H4 (cell line): ENCODE measurements at places on chromosomes 6 and 20.

DNA sequence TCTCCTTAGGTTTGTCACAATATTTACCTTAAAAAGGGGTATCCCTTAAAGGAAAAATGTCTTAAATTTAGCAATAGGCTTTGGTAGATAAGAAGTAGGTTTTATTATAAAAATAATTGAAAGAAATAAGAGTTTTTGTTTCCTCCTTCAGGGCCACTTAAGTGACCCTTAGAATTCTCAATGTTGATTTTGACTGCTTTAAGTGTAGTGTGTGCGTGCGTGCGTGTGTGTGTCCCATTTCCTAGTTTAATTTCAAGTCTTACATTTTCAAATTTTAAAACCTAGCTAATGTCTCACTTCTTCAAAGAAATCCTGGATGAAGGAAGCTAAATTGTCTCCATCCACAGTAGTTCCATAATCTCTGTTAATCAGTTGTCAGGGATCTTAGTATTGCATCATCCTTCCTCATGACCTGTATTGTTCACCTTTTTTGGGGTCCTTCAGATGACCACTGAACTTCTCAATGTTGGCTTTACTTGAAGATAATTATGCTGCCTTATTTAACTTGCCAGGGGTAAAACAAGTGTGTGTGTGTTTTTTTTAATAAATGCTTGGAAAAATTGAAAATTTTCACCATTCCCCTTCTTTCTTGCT, 50.7 kb upstream of the TFB1M start:
- DNase-seq, result no peak

- DNase-seq, result no peak
Observed at GRCh38 chr6:41964201-41964887, 22.7 kb upstream of the CCND3 start.

DNA sequence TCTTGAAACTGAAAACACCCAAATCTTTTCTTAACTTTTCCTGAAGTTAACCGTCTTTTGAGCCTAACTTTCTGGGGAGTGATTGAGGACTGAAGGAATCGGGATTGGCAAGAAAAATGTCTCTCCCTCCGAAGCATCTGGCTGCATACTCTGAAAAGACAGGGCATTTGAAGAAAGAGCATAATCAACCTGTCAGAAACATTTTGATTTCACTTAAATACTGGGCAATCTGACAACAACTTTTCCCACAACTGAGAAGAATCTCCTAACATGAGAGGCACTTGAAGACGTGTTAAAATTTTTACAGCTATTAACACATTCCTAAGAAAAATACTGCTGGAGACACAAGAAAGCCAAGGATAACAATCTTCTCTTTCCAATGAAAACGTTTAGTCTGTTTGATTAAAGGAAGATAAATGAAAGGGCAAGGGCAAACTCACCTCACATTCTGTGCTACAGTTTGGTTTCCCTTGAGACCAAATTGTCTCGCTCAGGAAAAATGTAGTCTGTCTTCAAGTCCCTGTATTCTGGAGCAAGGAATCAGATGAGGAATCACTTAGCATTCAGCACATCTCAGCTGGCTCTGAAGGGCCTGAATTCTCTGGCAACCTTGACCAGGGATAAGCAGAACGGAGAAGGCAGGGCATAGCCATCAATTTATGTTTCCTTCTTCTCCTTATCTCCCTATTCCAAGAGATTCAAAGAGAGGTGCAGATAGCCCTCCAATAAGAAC, 76.1 kb downstream of the TBX18 start:
- no peak for DNase-seq

GRCh38 chr6:3137057-3137777, 18.7 kb downstream of the BPHL start:
- no peak for DNase-seq

DNA sequence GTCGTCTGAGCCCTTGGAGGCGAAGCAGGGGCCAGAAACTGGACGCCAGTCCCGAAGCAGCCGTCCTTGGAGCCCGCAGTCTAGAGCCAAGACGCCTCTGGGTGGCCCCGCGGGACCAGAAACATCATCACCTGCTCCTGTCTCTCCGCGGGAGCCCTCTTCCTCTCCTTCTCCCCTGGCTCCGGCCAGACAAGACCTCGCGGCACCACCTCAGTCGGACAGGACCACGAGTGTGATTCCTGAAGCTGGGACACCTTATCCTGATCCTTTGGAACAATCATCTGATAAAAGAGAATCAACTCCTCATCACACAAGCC, 416 bp downstream of the RSPH4A start:
- DNase-seq, result no peak

- no peak for DNase-seq
Observed at GRCh38 chr20:44771172-44771535, 25.5 kb downstream of the KCNK15 start.

- DNase-seq, result no peak
Observed at GRCh38 chr6:77123527-77123926, 339.8 kb downstream of the HTR1B start.

DNA sequence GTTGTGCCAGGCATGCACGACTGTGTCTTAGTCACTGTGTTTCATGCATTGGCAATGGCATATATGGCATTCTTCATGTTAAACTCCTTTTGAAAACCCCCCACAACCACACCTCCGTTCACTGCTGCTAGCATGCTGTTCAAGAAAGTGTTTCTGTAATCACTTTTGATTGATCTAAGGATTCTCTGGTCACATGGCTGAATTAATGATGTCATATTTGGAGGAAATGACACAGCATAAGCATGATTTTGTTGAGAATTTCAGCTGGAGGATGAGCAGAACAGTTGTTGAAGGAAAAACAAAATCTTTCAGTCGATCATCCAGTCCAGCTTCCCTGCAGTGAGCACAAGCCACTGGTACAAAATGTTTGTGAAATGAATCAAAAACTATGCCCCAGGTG, 203.5 kb upstream of the ECI2 start:
- DNase-seq, result no peak

- no peak for DNase-seq
Observed at GRCh38 chr6:163147994-163148393, 266.5 kb upstream of the QKI start.

DNA sequence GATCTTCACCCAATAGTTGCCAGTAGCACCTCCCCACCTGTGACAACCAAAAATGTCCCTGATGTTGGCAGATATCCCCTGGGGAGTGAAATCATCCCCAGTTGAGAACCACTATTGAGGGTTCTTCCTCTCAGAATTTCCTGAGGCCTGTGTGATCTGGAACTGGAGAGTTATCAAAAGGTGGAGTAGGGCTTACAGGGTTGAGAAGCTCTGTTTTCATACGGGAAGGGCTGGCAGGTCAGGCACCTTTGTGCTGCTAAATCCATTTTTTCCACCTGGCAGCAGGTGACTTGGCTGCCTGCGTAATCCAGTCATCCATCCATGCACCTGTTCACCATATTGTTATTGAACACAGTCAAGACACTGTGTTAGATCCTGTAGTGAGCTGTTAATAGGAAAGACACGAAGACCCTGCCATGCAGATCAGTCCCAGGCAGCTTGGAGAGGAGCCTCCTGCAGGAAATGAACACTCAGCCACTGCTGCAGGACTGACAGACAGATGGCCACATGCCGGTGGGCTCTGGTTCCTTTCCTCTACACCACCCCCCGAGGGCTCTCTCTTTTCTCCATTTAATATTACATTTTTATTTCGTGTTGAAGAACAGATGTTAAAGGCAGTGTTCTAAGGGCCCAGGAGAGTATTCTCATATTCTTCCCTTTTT, 5.4 kb downstream of the DUSP22 start:
- DNase-seq, result no peak

GRCh38 chr20:16388731-16389130, 184.5 kb downstream of the KIF16B start:
- no peak for DNase-seq

DNA sequence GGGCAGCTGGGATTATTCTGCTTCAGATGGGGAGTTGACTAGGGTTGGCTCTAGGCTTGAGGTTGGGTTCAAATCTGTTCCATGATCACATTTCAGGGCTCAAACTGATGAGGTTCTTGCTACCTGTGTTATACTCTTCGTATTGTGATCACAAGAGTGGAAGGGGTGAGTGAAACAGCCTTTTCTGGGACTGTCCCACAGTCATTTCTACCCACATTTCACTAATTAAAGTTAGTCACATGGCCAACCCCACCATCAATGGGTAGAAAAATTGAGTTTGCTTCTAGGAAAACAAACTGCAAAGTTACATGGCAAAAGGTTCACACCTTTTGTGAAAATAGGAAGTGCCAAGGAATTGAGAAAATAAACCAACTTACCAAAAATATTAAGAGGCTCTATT, 33.5 kb upstream of the BMP2 start:
- DNase-seq, result no peak

DNA sequence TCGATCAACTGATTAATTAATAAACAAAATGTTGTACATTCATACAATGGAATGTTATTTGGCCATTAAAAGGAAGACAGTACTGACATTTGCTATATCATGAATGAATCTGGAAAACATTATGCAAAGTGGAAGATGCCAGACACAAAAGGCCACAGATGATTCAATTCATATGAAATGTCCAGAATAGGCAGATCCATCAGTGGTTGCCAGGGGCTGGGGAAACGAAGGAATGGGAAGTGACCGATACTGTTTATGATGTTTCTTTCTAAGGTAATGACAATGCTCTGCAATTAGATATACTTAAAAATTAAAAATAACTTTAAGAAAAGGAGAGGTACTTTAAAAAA, 37.2 kb downstream of the ELOVL5 start:
- DNase-seq, result no peak

DNA sequence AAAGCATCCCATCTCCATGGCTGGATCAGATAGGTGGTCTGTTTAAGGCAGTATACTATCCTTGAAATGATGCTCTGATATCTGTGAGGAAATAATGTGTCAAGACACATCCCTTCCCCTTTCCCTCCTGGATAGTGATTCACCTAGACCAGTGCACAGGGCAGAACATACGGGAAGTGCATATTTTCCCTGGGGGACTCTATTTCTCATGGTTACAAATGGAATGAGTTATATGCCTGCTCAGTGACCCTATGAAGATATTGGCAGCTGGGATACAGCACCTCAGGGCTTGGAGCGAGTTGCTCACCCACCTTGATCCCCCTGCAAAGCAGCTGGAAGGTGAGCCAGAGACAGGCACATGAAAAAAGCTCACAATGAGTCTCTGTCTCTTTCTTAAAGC, 67.5 kb upstream of the PRL start:
- no peak for DNase-seq

DNA sequence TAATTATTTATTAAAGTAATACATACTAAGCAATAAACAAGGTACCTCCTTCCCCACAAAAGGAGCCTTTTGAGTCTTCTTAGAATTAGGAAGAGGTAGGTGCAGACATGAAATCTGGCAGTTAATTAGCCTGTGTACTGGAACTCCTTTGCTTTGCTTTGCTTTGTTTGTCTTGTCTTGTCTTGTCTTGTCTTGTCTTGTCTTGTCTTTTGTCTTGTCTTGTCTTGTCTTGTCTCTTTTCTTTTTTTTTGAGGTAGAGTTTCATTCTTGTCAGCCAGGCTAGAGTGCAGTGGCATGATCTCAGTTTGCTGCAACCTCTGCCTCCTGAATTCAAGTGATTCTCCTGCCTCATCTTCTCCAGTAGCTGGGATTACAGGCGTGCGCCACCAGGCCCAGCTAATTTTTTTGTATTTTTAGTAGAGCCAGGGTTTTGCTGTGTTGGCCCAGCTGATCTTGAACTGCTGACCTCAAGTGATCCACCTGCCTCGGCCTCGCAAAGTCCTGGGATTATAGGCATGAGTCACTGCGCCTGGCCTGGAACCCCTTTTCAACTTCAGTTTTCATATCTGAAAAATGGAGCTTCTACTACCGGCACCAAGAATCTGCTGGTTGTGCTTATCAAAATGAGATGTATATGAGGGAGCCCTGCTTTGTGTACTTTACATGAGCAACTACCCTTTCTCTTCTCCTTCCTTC, 301.2 kb downstream of the CDKAL1 start:
- no peak for DNase-seq

DNA sequence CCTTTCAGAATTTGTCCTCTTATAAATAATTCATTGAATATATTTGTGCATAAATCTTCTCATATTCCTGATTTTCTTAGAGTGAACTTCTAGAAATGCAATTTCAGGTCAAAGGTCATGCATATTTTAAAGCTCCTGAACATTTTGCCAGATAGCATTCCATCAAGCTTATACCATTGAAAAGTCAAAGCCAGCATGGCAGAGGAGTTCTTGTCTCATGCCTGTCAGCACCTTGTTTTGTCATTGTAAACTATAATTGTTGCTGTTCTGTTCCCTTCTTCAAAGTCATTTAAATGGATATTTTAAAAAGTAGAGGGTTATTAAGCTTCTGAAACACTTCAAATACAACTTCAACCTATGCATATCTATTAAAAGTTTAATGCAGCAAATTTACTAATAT, 170.6 kb downstream of the EYA4 start:
- no peak for DNase-seq

- DNase-seq, result no peak
Observed at GRCh38 chr6:38310061-38310460, 329.7 kb downstream of the BTBD9 start.

GRCh38 chr6:16901782-16902181, 140.5 kb upstream of the ATXN1 start:
- DNase-seq, result peak; percentile 25

DNA sequence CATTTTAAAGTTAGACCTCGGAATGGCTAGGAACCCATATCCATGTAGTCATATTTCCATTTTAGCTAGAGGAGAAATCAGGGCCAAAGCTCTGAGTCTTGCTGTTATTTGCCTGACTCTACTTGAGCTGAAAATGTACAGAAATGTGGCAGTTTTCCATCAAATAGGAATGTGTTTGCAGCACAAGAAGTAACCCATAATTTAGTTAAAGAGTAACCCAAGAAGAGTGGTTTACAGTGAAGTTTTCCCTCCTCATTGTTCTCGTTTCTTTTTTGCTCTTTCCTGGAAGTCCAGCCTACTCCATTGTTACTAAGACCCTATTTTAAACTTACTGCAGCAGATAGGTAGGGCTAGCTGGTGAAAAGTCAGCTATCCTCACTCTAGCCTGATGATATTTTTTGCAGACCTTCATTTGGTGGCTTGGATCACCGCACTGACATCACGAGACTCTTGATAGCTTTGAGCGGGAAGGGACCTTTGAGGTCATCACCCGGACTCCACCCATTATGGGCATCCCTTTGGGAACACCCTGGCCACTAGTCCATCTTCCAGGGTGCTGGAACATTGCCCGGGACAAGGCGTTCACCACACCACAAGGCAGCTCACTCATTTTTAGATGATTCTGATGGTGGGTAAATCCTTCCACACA, 28.0 kb upstream of the ADGRF5 start:
- DNase-seq, result no peak

DNA sequence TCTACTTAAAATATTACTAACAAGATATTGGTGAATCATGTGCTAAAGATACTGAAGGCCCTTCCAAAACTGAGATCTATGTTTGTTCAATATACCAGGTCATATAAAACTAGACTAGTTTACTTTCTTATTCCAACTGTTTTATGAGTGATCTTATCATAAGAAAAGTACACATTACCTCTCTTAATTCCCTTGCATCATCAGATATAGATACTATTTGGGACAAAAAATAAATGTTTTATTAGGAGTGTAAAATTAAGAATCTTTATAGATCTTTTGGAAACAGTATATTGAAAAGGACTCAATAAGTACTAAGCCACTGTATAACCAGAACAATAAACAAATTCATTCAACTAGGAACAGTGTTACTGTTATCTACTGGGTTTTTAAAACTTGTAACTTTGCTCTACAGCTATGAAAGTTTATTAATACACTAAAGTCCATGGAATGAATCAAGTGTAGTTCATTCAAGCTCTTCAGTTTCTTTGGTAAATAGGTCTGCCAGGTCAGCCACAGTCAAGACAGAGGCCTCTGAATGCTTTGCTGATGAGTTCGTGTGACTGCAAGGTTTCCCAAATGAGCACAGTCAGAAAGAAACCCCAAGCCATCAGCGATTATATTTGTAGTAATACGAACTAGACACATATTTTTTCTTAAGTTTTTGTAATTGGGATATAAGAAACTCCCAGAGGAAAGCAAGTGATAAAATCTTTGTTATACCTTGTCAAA, 71.8 kb upstream of the FBXO30 start:
- DNase-seq, result no peak
